ENCODE measurements at places on chromosomes 1 and 21.

- no peak for DNase-seq
Measured at GRCh38 chr21:35467566-35467965, 418.5 kb upstream of the RUNX1 start.

DNA sequence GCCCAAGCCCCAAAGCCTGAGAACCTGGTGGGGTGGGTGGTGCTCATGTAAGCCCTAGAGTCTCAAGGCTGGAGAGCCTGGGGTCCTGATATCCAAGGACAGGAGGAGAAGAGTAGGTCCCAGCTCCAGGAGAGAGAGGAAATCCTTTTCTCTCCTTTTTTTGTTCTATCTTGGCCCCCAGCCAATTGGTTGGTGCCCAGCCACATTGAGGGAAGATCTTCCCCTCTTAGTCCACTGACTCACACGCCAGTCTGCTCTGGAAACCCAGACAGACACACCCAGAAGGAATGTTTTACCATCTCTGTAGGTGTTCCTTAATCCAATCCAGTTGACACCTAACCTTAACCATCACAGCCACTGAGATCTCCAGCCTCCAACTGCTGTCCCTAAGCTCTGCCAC lies 16.2 kb upstream of the LIN9 start:
- no peak for DNase-seq

DNA sequence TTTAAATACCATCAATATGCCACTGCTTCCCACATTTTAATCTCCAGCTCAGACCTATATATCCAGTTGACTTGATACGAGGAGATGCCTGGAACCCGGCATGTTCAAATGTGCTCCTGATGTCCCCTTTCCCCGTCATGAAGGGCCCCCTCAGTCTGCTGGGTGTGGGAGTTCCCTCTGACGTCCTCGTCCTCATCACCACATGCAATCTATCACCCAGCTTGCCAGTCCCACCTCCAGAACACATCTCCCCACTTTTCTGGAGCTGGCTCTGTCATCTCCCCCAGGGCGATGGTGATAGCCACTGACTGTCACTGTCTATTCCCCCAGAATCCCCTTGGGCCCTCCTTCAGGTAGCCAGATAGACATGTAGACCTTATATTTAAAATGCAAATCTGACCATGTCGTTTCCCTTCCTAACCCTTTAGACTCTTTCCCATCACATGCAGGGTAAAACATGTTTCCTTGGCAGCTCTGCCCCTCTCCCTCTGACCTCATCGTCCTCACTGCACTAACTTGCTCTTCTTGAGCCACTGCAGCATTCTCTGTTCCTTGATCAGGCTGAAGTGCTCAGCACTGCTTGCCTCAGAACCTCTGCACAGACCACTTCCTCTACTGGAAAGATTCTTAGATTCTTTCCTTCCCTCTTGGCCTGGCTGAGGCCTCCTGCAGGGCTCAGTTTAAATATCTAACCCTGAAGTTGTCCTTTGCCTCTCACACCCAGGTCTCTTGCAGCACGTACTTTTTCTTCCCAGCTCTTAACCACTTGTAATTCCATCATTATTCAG lies 7.4 kb downstream of the AZIN2 start:
- DNase-seq: no peak

DNA sequence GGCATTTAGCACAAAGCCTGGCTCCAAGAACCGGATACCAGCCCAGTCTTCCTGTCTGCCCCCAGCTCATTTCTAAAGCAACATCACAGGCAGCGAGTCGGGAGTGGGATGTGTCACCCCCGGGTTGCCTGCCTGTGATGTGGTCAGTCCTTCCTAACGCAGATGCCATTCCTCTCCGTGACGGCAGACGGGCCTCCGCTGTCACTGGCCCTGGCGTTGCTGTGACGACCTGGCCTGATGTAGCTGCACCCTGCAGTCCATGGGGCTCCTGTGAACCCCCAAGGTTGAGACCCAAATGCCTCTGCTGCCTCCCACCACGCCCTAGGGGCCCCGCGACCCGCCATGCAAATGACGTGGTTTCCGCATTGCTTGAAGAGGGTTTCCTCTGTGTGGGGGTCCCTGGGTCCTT lies 12.3 kb downstream of the TNFRSF1B start:
- no peak for DNase-seq

DNA sequence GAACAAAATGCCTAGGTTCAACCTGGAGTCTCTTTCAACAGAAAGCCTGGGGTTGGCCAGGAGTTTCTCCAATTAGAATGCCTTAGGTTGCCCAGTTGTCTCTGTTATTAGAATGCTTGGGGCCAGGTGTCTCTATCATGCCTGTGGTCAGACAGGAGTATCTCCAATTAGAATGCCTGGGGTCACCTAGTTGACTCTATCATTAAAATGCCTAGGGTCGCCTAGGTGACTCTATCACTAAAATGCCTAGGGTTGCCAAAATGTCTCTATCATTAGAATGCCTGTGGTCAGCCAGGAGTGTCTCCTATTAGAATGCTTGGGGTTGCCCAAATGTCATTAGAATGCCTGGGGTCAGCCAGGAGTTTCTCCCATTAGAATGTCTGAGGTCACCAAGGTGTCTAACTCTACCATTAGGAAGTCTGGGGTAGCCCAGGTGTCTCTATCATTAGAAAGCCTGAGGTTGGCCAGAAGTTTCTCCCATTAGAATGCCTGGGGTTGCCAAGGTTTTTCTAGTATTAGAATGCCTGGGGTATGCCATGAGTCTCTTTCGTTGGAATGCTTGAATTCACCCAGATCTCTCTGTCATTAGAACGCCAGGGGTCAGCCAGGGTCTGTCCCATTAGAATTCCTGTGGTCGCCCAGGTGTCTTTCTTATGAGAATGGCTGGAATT lies 57.9 kb downstream of the RNF187 start:
- no peak for DNase-seq

- no peak for DNase-seq
Measured at GRCh38 chr1:73034271-73034670, 751.9 kb upstream of the NEGR1 start.

DNA sequence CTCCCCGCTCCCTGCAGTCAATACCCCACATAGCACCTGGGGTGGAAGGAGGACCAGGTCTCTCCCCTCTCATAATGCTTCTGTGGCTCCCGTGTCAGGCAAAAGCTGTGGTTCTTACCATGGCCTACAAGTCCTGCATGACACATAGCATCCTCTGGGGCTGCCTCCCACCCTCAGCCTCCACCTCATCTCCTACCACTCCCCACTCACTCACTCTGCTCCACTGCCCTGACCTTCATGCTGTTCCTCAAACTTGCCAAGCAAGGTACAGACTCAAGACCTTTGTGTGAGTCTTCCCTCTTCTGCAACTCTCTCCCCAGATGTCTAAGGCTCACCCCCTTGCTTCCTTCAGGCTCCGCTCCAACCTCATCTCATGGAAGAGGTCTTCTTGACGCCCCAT lies 28.0 kb upstream of the VANGL1 start:
- DNase-seq: no peak
